Stimulated activated CD4-positive, alpha-beta T cell treated with anti-CD3 and anti-CD28 coated beads, Interleukin-12 subunit alpha, Interleukin-12 subunit beta, amount 100 ng/mL, for 4 hours (primary cell): ENCODE measurements at places on chromosomes 6 and 20.

DNA sequence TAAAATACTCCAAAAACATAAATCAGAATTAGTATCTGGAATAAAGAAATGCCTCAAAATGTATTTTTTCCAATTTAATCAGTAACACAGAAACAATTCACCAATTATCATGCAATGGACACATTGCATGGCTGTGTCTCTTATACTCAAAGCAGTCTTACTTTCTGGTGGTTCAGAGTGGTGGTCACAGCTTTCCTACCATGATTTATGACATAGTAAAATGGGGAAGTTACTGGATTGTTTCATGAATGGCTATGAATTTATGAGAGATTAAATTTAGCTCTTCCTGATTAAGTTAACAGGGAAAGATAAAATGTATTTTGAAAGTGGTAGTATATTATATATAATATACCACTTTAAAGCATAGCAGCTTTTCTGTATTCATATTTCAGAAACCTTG lies 331.5 kb upstream of the MAP3K7 start:
- DNase-seq: no peak

DNA sequence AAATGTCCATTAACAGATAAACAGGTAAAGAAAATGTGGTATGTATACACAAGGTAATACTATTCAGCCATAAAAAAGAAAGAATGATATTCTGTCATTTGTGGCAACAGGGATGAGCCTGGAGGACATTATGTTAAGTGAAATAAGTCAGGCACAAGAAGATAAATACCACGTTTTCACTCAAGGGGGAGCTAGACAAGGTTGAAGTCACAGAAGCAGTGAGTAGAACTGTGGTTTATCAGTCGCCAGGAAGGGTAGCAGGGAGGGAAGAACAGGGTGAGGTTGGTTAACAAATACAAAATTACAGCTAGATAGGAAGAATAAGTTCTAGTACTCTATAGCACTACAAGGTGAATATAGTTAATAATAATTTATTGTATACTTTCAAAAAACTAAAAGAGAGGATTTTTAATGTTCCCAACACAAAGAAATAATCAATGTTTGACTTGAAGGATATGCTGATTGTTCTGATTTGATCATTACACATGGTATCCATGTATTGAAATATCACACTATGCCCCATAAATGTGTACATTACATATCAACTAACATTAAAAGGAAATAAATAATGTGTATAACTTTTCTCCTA lies 21.1 kb downstream of the RTN4IP1 start:
- DNase-seq: no peak

GRCh38 chr20:59772373-59772705 lies 161.1 kb downstream of the SYCP2 start:
- DNase-seq: no peak

- no peak for DNase-seq
Observed at GRCh38 chr6:53643481-53643965, 22.0 kb downstream of the KLHL31 start.

DNA sequence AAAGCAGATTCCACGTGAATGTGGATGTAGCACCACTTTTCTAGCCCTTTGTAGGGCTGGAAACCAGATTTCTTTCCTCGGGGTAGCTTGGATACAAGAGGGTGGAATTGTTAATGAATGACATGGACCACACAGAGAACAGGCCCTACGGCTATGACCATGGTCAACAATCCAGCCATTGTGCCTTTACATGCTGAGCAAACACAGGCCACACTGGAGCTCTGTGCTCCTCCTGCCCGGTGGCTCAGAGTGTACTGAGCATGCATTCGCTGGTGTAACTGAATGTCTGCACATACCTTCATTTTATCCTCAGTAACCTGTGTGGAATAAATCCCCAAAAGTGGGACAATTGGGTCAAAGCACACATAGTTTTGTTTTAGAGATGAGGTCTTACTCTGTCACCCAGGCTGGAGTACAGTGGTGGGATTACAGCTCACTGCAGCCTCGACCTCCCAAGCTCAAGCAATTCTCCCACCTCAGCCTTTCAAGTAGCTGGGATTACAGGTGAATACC lies 32.8 kb downstream of the LRP11 start:
- no peak for DNase-seq

DNA sequence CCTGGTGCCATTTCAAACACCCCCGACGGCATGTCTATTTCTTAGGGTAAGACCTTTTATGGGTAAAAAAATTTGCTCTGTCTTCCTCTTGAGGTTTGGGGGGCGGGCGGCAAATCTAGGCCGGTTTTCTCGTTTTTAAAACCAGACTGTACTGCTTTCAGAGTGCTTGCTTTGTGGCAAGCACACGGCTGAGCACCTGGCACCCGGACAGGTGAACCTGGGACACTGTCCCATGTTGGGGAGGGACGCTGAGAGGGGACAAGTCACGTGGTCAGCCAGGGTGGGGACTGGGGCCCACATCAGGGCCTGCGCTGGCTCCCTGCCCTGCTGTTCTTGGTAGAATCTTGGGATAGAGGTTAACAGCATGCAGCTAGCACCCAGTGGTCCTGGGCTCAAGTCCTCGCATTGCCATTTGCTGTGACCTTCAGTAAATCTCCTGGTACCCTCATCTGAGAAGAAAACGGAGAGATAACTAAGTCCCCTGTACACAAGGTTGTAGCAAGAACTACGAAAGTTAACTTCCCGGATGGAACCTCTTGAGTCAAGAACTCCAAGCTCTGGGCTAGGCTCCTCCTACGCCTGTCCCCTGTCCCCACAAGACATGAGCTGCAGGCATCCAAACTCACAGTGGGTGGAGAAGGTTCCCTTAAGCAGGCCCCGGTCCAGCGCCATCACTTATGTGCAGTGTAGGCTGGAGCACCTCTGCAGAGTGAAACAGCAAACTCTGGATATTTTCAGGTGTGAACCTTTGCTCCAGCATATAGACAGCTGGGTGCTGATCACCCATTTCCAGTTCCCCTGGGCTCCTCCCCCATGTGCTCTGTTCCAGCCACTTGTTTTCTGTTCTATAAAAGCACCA lies 41.7 kb downstream of the PMEPA1 start:
- DNase-seq: no peak

GRCh38 chr20:7758406-7758805 lies 181.9 kb downstream of the HAO1 start:
- no peak for DNase-seq

DNA sequence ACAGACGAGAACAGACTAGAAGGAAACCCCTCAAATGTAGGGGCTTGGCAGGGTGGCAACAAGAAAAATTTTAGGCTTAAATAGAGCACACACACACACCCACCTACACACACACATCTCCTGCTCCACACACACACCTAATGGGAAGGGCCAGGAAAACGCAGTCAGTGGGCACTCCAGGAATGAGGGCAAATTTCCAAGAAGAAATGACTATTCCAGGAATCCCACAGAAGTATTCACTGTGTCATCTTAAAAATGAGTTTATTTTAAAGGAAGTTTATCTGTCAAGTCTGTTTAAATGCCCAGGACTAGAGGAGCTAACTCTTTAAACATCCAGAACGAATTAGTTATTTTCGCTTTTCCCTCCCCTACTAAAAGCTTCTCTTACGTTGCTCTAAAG lies 13.0 kb downstream of the ALDH8A1 start:
- no peak for DNase-seq

DNA sequence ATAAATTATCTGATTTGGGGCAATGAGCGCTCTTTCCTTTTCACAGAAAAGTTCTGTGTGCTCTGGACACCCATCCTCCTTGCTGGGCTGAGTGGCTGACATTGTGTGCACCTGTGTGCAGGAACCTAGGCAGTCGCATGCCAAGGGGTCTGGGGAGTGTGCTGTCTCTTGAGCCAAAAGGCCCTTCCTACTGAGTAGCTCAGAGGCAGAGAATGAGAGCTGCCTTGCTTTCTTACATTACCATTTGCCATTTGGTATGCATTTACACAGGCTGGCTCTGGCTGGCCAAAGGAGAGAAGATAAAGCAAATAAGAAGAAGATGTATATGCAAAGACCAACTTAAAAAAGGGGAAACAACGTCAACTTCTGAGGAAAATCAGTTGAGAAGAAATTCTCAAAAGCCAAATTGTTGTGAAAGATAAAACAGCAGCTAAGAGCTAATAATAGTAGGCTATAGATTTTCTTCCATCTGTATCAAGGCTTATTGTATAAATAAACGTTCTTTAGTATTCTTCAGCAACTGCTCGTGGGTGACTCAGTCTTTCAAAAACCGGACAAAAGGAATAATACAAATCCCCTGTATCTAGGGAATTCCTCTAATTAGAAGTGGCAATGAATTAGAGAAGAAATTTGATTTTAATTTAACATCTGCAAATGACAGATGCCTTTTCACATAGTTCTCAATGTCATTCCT lies 121.9 kb downstream of the INSM1 start:
- DNase-seq: no peak

DNA sequence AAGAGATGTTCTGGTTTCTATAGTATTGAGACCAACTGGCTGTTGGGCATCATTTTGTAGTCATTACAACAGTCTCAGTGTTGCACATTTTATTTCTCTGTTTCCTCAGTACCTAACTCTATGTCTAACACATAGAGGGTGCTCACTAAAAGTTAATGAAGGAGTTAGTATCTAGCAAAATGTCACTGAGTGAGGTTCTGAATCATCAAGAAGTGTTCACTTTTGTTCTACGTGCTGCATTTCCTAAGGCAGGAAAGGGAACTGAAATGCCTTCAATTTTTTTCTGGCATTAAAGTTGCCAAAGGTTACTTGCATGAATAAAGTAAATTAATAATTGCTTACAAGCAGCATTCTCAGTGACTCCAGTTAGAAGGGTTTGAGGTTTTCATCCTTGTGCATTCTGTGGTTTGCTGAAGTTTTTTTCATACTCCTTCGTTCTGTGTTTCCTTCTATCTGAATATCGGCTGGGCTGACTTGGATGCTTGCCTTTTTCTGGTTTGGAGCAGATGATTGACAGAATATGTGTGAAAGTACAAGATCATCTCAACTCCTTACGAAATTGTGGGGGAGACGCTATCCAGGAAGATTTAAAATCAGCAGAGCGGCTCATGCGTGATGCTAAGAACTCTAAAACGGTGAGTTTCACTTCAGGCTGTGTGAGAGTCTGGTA lies 114.5 kb upstream of the SCGN start:
- no peak for DNase-seq

- DNase-seq: no peak
Observed at GRCh38 chr6:22726966-22727365, 157.6 kb downstream of the HDGFL1 start.

GRCh38 chr6:157187182-157188083 lies 135.9 kb downstream of the TMEM242 start:
- DNase-seq: no peak

- DNase-seq: no peak
Observed at GRCh38 chr6:156111913-156112312, 656.3 kb upstream of the NOX3 start.

GRCh38 chr20:56690531-56691175 lies 61.5 kb downstream of the TFAP2C start:
- DNase-seq: no peak

GRCh38 chr6:11388983-11389944 lies 148.3 kb upstream of the TMEM170B start:
- no peak for DNase-seq
